ENCODE measurements at places on chromosomes 7 and 10.
A peak's percentile ranks its signal among the peaks of the same experiment; 100 is the strongest.

- DNase-seq: no peak
Measured at GRCh38 chr10:3363311-3364045, 190.9 kb upstream of the PITRM1 start.

DNA sequence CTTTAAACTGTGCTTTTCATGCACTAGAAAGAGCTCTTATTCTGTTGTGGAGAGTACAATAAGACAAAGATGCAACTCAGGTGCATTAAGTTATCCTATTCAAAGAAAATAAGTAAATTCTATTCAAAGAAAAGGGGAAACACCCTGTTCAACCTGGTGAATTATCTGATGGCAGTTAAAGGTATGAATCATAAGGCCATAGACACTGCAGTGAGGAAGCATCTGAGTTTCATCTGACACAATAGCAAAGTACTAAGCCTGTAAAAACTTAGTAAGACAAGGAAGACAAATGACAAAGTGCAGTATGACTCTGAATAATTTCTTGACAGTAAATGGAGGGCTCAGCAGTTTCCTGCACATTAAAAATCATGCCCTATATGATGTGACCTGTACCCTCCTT lies 91.0 kb upstream of the LRRTM3 start:
- no peak for DNase-seq

DNA sequence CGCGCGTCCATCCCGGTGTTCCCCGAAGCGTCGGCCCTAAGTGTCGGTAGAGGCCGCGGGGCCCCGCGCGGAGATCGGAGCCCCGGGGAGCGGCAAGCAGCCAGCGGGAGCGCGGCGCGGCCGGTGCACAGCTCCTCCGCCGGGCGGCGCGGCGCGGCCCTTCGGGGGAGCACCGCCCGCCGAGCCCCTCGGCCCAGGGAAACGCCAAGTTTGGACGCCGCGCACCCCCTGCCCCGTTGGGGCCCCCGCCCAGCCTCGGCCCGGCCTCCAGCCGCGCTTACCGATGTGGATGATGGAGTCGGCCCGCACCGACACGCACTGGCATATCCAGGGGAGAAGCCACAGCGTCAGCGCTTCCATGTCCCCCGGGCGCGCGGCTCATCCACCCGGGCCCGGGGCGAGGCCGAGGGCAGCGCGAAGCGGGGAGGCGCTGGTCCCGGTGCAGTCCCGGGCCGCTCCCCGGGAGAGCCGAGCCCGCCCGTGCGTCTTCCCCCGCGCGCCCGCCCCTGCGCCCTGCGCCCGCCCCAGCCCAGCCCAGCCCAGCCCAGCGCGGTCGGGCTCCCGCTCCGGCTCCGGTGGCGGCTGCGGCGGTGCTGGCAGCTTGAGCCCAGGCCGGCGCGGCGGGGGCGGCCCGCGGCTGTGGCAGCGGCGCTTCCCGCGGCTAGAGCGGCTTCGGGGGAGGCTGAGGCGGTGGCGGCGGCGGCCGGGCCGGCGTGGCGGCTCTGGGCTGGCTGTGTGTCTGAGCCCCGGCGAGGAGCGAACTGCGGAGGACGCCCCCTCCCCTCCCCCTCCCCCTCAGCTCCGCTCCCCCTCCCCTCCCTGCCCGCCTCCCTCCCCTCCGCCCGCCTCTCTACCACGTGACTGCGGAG lies at the start of gene GRID1:
Gene GRID1, minus strand, starts transcription at position 763 of the 869 bp plus-strand sequence.
- DNase-seq: no peak

GRCh38 chr7:127619681-127620405 lies 1.9 kb upstream of the PAX4 start:
- DNase-seq: no peak

DNA sequence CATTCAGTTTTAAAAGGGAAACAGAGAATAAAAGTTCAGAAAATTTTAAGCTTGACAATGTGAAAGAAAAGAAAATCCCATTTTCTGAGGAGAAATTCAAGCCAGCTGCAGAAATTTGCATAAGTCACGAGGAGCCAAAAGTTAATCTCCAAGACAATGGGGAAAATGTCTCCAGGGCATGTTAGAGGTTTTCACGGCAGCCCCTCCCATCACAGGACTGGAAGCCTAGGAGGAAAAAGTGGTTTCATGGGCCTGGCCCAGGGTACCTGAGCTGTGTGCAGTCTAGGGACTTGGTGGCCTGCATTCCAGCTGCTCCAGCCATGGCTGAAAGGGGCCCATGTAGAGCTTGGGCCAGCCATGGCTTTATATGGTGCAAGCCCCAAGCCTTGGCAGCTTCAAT lies 59.6 kb upstream of the NXPH1 start:
- DNase-seq: no peak

- DNase-seq: no peak
Measured at GRCh38 chr7:100220586-100221230, 959 bp downstream of the PVRIG start.

DNA sequence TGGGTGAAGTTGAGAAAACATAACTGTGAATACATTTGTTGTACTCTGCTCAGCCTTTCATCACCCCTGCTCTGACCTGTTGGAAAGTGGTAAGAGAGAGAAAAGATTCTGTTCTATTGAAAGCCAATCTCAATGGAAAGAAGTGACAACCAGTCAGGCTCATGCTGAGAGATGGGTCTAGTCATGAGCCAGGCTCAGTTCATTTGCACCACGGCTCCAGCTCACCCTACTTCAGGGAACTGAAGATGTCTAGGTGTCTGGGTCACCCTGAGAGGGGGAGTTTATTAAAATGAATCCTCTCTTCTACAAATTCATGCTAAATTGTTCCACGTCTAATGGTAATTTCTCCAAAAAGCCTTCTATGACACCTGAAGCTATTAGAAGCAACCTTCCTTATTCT lies 12.1 kb upstream of the FAS start:
- DNase-seq: no peak

DNA sequence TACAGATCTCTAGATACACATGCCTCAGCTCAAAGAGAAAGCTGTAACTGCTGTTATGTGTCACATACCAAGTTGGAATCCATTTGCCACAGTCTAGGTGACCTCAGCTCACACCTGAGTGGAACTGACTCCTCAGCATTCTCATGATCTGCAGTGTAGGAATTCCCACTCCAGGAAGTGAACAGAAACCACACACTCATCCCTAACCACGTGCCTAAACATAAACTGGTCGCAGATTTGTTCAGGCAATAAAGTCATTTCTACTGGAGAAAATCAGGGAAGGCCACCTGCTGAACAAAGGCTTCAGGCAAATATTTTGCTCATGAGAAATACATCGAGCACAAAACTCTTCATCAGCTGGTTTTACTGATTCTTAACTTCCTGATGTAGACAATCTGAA lies 23.0 kb upstream of the ZMYND11 start:
- DNase-seq: no peak

- DNase-seq: no peak
Measured at GRCh38 chr7:50463035-50463434, 12.9 kb upstream of the FIGNL1 start.

DNA sequence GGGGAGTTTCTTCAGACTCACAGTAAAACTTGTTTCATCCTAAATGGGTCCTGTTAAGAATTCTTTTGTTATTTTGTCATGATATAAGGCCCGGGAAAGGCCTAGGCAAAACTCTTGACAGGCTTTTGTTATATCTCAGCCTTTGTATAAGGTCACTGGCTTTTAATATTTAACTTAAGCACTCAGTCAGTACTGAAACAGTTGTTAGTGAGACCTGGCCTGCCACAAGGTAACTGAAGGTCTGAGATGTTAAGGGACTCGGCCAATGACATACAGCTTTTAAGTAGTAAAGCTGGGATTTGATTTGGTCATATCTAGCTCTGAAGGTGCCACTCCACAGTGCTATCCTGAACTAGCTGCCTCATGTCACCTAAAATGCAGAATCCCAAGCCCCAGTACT lies 57.2 kb upstream of the STEAP4 start:
- no peak for DNase-seq

DNA sequence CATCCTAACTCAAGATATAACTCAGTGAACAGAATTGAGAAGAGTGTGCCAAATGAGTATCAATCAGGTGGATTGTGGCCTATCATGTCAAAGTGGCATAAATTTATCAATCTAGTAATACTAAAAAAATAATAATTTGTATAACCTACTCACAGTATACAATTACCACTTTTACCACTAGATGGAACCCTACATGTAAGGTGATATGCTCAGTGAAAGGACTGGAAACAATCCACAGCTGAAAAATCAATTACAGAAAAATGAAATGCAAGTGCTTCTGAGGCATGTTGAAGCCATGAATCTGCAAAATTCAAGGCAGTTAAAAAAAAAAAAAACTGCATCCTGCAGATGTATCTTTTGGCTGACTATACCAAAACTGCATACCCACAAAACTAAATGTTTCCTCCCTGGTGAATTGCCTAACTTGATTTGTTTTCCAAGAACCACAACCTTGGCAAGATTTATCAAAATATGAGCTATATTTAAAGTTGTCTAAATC lies 13.9 kb downstream of the ARHGAP19 start:
- DNase-seq: peak; percentile 93

GRCh38 chr7:111388912-111389311 lies 173.4 kb downstream of the IMMP2L start:
- no peak for DNase-seq

All from AG04449 (cell line).